ENCODE measurements at places on chromosomes 11 and 22.

GRCh38 chr22:24810043-24810749 lies 4.2 kb downstream of the SGSM1 start:
- peak; percentile 42 for DNase-seq

GRCh38 chr22:45262931-45263462 lies 21.8 kb upstream of the UPK3A start:
- DNase-seq, result no peak

DNA sequence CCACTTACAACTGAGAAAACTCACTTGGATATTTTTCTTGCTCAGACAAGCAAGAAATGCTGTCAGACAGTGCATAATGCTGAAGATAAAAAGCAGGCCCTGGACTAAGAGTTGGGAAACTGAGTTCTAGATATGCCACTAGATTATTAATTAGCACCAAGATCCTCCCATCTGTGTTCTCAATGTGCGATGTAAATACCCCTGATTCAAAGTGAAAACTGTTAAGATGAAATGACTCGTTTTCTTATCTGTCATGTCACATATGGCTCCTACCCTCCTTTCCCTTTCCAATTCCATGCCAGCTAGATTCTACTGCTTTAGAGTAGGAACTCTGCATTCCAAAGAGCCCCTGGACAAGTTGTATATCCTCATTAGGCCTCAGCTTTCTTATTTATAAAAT lies 88.9 kb upstream of the CLNS1A start:
- DNase-seq, result no peak

- no peak for DNase-seq
Measured at GRCh38 chr22:32858957-32859356, 57.5 kb downstream of the TIMP3 start.

- DNase-seq, result no peak
Measured at GRCh38 chr11:83069441-83070043, 2.2 kb downstream of the RAB30 start.

DNA sequence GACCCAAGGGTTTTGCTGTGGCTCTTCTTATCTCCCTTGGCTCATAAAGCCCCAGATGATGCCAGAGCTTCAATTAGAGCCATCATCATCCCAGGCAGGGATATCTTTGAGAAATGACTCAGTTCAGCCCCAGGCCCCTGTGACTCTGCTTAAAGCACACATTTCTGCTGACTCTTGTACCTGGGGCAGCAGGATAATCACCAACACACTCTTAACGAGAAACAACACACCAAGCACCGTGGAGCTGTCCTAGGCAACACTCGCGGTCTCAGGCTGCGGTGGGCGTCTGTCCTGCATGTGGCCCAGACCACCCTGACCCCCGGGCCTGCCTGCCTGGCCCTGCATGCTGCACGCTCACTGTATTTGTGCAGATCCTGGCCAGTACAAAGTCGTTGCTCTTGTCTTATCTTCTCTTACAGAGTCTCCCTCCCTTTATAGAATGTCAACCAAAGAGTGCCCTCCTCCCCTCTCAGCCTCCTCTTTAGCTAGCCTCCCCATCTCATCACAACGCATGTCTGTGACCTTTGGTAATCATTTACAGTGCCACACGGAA lies 114.2 kb upstream of the PARVA start:
- DNase-seq, result no peak

GRCh38 chr11:118652681-118653181 lies 26.7 kb downstream of the TREH start:
- DNase-seq, result no peak

- no peak for DNase-seq
Measured at GRCh38 chr11:5460983-5461621, 12.0 kb downstream of the OR51I2 start.

DNA sequence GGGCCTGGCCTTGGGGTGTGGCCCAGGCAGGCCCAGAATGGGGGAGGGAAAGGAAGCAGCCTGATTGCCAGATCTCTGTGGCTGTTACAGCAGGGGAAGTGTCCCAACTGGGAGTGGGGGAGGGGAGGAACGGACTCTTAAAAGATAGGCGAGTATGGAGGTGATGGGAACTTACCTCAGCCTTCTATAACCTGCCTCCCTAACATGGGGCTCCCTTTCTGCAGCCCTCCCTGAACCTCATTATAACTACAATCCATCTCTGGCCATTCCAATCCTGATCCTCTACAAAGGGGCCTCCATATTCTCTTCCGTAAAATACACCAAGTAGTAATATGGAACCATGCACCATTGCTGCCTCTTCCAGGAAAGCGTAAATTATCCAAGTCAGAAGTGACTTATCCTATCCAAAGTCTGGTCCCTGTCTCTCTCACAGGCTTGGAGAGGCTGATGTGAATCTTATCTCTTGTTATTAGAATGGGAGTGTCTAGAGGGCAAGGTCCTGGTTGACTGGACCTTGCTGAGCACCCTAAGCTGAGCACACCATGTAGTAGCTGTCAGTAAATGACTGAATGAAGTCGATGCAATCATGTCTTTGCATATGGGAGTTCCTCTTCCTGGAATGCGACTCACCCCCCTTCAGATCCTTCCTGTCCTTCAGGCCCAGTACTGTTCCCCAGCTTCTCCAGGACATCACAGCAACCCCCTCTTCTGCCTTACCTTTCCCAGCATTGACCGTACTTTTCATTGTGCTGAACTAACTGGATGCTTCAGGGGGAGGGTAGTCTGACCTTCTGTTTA lies 5.9 kb downstream of the RHOG start:
- DNase-seq, result no peak

DNA sequence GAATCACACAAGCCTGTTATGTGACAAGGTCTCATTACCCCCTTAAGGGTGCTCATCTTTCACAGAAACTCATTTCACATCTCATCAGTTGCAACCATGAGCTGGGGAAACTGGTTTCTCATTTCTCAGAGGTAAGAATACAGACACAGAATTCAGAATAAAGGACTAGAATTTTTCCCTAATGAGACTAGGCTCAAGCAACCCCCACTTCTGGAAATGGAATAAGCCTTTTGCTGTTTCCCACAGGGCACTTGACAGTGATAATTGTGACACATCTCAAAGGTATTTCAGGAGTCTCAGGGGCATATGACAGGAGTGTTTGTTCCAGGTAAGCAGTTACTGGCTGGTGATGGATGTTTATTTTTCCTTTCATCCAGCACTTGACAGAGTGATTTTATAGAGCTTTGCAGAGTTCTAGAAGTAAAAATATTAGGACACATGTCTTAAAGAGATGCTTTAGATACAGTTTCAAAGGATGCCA lies 112.9 kb upstream of the DDI1 start:
- no peak for DNase-seq

GRCh38 chr11:68303083-68303482 lies 9.3 kb upstream of the LRP5 start:
- no peak for DNase-seq

GRCh38 chr22:48342016-48342415 lies 1485.7 kb downstream of the BRD1 start:
- no peak for DNase-seq

- no peak for DNase-seq
Measured at GRCh38 chr11:3617990-3618389, 23.8 kb downstream of the ART5 start.

DNA sequence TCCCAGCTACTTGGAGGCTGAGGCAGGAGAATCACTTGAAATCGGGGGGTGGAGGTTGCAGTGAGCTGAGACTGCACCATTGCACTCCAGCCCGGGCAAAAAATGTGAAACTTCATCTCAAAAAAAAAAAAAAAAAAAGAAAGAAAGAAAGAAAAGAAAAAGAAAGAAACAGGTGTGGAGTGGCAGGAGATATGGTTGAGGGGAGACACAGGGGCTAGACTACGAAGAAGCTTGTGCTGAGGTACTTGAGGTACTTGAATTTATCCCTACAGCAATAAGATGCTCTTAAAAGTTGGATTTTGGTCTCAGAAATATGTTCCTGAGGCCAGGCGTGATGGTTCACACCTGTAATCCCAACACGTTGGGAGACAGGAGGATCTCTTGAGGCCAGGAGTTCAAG lies 2.2 kb upstream of the MAJIN start:
- DNase-seq, result no peak

GRCh38 chr22:36546092-36546804 lies 17.3 kb upstream of the EIF3D start:
- DNase-seq, result no peak

GRCh38 chr11:95418916-95419315 lies 187.9 kb upstream of the SESN3 start:
- no peak for DNase-seq

DNA sequence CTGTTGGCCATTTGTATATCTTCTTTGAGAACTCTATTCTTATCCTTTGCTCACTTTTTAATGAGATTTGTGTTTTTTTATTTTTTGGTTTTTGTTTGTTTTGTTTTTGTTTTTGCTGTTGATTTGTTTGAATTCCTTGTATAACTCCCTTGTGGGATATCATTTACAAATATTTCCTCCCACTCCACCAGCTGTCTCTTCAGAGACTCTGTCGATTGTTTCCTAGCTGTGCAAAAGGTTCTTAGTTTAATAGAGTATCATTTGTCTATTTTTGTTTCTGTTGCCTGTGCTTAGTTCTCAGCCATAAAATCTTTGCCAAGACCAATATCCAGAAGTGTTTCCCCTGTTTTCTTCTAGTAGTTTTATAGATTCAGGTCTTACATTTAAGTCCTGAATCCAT lies 82.4 kb downstream of the ARHGAP32 start:
- DNase-seq, result no peak
